ENCODE measurements at places on chromosomes 4 and X. TPM values are rescaled to one million over a fixed set of nuclear protein-coding genes. Genes with fewer than 3 reads are reported as not detected.

BMP3 gene
- total RNA-seq, result not detected

LGI2 gene
- total RNA-seq, result not detected

ERCC6L gene
- 0.27 TPM for total RNA-seq

ATP7A gene
- total RNA-seq, result 7.8 TPM

NAP1L3 gene
- 12.4 TPM for total RNA-seq

SH3D19 gene
- not detected for total RNA-seq

METAP1 gene
- 26.7 TPM for total RNA-seq

GAGE13 gene
- total RNA-seq, result not detected

ATP2B3 gene
- not detected for total RNA-seq

F8A2 gene
- total RNA-seq, result not detected

SCML2 gene
- total RNA-seq, result 7.8 TPM

NAAA gene
- 49.3 TPM for total RNA-seq

CD38 gene
- total RNA-seq, result 29.9 TPM

MAGED4B gene
- total RNA-seq, result 13.2 TPM

PPP3CA gene
- total RNA-seq, result 26.7 TPM

ITIH6 gene
- not detected for total RNA-seq

PRDM8 gene
- total RNA-seq, result 25.3 TPM

CXXC4 gene
- not detected for total RNA-seq

PLAC1 gene
- 0.27 TPM for total RNA-seq

AKAP14 gene
- total RNA-seq, result not detected

TRIML1 gene
- total RNA-seq, result not detected

PLP2 gene
- total RNA-seq, result 45.5 TPM

F8A3 gene
- total RNA-seq, result 1.1 TPM

IRS4 gene
- not detected for total RNA-seq

WNK3 gene
- 0.27 TPM for total RNA-seq

CFI gene
- 1.6 TPM for total RNA-seq

SHROOM4 gene
- 2.4 TPM for total RNA-seq

REPS2 gene
- total RNA-seq, result 5.1 TPM

PAK3 gene
- not detected for total RNA-seq

SPANXA2 gene
- not detected for total RNA-seq

MAGEB10 gene
- not detected for total RNA-seq

STPG2 gene
- total RNA-seq, result 0.54 TPM
